ENCODE measurements at places on chromosomes 2 and 18.

DNA sequence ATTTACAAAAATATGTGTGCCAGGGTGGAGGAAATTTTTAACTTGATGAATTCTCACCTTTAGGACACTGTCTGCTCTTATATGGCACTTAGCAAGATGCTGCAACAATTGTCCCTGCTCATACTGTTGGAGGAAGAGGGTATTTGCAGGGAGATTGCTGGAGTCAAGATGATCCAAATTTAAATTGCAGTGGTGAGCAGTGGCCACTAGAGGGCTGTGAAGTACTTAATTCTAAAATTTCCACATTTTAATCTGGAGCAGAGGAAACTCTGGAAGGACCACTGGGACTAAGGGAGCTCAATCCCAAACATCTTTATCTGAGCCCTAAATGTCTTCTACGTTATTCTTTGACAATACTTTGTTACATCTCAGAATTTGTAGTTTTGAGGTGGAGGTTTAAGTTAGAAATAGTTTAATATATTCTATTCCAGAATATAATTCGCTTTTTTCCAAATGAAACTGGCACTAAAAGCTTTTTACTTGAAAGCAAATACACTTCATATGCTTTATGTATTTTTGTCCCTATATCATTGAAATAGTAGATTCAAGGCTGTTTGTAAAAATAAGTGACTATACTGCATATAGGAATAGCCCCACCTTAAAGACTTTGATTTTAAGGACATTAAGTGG lies 33.0 kb upstream of the PTH2R start:
- no peak for DNase-seq

GRCh38 chr2:206846981-206847834 lies 81.8 kb downstream of the FASTKD2 start:
- DNase-seq = no peak

- DNase-seq = no peak
Observed at GRCh38 chr2:160145471-160145870, 54.6 kb downstream of the ITGB6 start.

- no peak for DNase-seq
Observed at GRCh38 chr2:28216331-28216730, 176.3 kb upstream of the FOSL2 start.

DNA sequence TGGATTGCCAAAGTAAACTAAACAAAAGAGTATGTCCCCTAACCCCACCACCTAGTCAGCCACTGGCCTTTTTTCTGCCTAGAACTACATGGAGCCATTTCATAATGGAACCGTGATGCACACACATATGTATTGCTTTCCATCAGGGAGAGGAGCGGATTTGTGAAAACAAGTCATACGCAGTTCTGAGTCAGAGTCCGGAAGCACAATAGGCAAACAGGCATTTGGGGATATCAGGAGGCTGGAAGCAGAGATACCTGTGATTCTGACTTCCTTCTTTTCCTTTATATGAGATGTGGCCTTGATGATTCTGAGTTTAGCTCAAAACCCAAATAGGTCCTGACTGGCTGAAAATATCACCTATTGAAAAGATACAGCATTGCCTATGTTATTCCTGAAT lies 93.5 kb downstream of the TMEM163 start:
- no peak for DNase-seq

DNA sequence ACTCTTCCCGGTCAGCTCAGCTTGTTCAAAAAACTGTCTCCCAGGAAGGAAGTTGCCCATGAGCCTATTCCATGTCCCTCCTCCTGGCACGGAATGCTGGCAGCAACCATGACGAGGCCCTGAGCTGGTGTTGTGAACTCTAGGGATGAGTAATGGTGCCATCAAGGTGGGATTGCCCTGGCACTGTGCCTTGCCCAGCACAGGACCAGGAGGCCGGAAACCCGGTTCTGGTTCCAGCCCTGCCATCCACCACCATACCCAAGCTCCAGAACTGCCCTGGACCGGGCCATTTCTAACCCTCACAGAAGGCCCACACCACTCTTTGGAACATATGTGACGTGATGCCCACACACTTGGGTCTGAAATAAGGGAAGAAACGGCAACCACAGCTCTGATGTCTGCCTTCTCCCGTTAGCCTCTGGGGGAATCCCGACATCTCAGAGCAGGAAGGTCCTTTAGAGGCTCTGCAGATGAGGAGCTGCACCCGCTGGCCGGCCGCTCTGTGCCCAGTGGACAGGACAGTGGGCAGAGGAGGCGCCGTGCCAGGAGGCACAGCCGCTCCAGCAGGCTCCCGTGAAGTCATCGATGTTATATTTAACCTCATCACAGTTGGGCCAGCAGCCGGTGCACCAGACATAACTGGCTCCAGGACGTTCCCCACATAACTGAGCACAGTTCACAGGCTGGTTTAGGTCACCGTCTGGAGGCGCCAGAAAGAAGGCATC lies 462.1 kb upstream of the ID2 start:
- no peak for DNase-seq

DNA sequence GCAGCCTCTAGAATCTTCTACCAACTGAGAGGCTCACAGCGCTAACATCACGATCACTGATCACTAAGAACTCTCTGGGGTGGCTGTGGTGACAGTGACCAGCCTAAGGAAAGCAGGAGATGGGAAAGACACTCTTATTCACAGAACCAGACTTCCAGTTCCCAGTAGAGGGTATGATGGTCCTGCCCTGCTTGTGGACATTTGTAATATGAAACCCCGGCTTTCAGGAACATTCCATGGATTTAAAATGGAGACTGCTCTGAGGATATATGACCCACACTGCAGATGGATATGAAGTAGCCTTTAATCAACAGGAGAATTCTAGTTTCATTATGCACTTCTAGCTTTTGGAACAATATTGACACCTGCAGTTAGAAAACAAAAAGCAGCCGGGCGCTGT lies 131.8 kb downstream of the AFF3 start:
- no peak for DNase-seq

- DNase-seq = no peak
Observed at GRCh38 chr2:220999356-220999755, 572.7 kb downstream of the EPHA4 start.

GRCh38 chr2:55056024-55056521 lies 5.8 kb upstream of the RTN4 start:
- DNase-seq = no peak

DNA sequence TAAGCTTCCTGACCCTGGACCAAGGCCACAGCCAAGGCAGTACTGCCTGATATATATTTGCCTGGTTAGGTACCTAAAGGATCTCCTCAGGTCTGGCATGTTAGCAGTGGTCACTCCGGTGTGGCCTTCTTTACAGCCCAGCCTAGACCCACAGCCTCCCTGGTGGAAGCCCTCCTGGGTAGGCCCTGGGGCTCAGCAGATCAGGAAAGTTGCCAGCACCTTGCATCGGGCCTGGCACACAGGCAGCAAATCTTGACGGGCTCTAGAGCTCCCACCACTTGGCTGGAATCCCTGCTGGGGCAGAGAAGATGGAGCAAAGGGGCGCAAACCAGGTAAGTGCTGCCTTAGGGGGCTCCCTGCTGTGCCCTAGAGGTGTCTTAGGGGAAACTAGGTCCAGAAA lies 40.9 kb upstream of the ATP6V1B1 start:
- DNase-seq = no peak

- no peak for DNase-seq
Observed at GRCh38 chr2:219633276-219634065, 6.0 kb downstream of the SLC4A3 start.

GRCh38 chr2:164747140-164747539 lies 94.5 kb downstream of the COBLL1 start:
- no peak for DNase-seq

DNA sequence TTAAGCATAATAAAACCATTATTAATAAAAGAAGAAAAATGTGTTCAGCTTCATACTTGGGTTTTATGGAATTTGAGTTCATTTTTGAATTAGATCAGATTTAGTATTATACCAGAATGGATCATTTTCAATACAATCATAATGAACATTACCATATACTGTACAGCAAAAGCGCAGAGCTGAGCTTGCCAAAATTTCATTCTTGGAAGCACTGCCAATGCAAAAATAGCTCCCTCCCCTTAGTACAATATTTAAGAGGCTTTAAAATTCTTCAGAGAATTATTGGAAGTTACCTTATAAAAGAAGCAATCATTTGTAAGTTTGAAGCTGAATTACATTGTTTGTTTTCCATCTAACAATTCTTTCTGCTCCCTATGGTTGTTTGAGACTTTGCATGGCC lies 938.1 kb upstream of the SLC39A10 start:
- no peak for DNase-seq

DNA sequence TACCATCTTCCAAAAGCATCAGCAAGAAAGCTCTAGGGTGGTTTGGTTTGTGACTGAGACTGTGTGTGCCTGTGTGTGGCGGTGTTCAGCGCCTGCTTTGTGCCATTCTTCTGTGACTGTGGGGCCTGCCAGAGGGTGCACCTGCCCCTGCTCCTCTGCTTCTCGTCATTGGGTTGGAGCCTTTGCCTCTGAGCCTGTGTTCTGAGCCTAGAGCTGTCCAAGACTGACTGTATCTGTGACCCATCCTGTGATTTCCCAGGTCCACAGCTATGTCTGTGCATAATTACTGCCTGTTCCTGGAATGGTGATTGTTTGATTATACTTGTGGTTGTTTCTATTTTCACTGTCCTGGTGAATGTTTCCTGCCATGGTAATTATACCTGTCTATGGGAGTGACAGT lies 57.1 kb upstream of the KLHL29 start:
- no peak for DNase-seq

- DNase-seq = no peak
Observed at GRCh38 chr2:172861098-172861497, 125.5 kb downstream of the RAPGEF4 start.

- no peak for DNase-seq
Observed at GRCh38 chr2:67616749-67617148, 219.6 kb downstream of the ETAA1 start.

- DNase-seq = no peak
Observed at GRCh38 chr2:45911538-45911937, 260.1 kb downstream of the PRKCE start.

DNA sequence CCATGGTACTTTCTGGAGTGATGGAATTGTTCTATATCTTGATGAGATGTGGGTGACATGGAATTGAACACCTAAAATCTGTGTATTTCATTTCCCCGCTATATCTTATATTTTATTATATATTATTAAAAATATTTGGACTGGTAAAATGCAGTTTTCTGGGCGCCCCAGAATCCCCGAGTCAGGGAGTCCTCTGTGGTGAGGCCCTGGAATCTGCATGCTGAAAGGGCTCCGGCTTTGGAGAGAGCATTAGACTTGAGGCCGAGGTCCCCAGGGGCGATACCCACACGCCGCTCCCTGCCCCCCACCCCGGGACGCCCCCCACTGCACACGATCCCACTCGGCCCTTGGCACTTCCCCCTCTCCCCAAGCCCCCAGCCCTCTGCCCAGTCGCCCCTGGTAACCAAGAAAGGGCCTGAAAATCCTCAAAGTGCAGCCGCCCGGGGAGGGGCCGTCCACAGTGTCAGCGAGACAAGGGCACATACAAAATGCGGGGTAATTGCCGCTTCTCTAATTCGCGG lies 126.0 kb downstream of the ZFP36L2 start:
- no peak for DNase-seq

DNA sequence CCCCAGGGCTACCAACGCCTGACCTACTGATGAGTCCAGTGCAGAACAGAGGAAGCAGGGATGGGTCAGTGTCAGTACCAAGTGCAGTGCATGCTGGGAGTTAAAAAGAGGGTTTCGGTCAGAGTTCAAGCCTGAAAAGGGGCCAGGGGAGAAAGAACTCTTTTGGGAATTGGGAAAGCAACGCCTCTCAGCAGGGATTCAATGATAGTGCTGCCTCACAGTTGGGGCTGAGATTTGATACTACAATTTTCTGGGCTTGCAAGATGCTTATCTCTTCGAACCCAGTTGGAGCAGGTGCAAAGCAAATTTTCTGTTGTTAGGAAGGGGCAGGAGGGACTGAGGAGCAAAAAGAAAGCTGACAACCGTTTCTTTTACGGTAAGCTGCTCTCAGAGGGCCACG lies 82.6 kb downstream of the CERKL start:
- DNase-seq = no peak

DNA sequence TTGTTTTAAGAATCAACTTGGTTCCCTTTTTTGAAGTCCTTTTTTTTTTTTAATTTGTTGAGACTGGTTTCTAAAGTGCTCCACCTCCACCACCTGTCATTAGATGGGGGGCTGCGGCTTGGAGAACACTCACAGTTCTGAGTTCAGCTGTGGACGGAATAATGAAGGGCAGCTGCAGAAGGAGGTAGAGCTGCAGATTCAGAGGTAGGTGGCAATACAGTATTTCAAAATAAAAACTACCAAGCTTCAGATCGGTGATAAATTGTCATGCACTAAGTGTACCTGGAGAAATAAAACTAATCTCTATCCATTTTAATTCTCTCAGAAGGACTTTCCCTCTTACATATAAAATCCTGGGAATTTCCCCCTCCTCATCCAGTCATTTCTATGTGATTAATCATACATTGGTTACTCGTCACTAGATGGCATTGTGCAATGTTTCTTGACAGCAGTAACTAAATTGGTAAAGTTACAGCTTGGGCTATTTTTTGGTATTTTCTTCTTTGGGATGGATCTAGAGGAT lies 81.1 kb upstream of the SLC39A10 start:
- no peak for DNase-seq

GRCh38 chr18:77061946-77062517 lies 70.6 kb downstream of the MBP start:
- DNase-seq = no peak

DNA sequence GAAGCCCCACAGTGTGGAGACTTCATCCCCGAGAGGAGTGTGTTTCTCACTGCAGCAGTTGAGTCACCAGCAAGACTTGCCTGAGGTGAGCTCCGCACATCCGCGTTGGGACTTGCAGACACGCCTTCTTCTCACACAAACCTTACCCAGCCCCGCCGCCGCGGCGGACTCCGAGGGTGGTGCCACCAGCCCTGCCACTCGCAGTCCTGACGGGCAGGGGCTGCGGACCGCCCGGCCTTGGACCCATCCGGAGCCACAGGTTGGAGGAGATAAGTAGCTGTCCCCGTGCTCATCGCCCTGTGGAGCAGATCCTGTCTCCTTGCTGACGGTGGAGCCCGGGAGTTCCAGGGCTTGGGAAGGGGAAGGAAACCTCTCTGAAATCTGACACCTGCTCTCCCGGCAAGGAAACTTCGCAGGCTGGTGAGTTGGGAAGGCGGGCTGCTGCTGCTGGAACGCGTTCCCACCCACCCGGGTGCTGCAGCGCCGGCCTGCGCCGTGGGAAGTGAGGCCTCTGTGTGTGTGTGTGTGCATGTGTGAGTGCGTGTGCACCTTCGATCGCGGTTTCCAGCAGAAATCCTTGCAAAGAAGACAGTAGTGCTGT lies at the start of gene RAB27B:
Gene RAB27B, plus strand, starts transcription at position 197 of the 601 bp plus-strand sequence. CDS start 49,109 bp downstream, outside the sequence.
- peak; percentile 11 for DNase-seq

DNA sequence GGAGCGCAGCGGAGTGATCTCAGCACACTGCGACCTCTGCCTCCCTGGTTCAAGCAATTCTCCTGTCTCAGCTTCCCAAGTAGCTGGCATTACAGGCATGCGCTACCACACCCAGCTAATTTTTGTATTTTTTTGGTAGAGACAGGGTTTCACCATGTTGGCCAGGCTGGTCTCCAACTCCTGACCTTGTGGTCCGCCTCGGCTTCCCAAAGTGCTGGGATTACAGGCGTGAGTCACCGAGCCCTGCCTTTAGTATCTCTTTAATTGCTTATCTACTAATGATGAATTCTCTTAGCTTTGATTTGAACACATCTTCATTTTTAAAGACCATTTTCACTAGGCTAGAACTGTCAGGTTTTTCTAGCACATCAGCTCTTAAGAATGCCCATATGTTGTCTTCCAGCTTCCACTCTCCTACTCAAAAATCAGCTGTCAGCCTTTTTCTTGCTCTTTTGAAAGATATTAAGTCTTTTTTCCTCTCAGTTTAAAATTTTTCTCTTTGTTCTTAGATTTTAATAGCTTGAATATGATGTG lies 16.1 kb upstream of the MFSD2B start:
- DNase-seq = no peak

All from esophagus squamous epithelium (tissue), 5 donors.